ENCODE measurements at places on chromosomes 1 and 21. TPM values are rescaled to one million over a fixed set of nuclear protein-coding genes. Genes with fewer than 3 reads are reported as not detected.

DNA sequence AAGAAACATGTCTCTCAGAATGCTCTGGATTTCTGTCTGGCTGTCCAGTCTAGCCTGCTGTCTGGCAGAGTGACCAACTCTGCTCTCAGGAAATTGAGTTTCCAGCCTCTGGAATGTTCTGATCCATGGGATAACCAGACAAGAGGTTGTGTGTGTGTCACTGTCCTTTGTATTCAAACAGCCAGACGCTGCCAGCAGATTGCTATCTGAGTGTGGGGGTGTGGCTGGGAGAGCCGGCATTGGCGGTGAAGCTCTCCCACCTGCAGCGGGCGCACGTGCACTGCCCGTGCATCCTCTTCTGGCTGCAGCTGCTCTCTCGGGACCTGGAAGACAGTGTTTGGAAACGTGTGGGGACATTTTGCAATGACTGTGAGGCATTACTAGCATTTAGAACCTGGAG lies 26.1 kb downstream of the PKP1 start:
- H3K4me1 ChIP-seq: peaks cover 52% of the 10 kb centered on the region
- no peak overlapping the region for H3K4me3 ChIP-seq
- peak; percentile 87 for DNase-seq
- no peaks in the 10 kb centered on the region for H3K27me3 ChIP-seq
- H3K36me3 ChIP-seq: no peaks in the 10 kb centered on the region
- H3K27ac ChIP-seq: peak overlapping the region; percentile 63

GRCh38 chr1:24195874-24196273 lies 8.8 kb upstream of the IFNLR1 start:
- no peak overlapping the region for H3K4me3 ChIP-seq
- no peaks in the 10 kb centered on the region for H3K27me3 ChIP-seq
- H3K27ac ChIP-seq: no peak overlapping the region
- no peaks in the 10 kb centered on the region for H3K36me3 ChIP-seq
- DNase-seq: no peak

DNA sequence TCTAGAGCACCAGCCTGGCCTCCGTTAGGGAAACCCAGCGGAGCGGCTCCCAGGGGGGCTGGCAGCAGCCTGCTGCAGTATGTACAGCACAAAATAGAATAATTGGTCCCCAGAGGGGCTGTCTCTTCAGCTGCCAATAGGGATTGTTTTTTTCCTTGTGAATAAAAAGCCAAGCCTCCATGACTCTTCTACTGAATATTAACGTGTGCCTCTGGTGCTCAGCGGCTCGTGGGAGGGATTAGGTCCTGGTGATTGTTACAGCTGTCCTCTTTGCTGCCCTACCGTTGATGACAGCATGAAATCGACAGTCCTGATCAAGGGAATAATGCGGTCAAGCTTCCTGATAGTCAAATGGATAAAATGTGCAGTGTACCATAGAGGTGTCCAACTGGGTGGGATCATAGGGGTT lies 190.7 kb upstream of the RUNX1 start:
- H3K36me3 ChIP-seq: no peaks in the 10 kb centered on the region
- peaks cover 22% of the 10 kb centered on the region for H3K4me1 ChIP-seq
- no peak overlapping the region for H3K4me3 ChIP-seq
- H3K27me3 ChIP-seq: no peaks in the 10 kb centered on the region
- no peak for DNase-seq

The CD247 gene
- total RNA-seq: not detected

Data from PC-9 (cell line).